ENCODE measurements at places on chromosomes 7 and 10.

DNA sequence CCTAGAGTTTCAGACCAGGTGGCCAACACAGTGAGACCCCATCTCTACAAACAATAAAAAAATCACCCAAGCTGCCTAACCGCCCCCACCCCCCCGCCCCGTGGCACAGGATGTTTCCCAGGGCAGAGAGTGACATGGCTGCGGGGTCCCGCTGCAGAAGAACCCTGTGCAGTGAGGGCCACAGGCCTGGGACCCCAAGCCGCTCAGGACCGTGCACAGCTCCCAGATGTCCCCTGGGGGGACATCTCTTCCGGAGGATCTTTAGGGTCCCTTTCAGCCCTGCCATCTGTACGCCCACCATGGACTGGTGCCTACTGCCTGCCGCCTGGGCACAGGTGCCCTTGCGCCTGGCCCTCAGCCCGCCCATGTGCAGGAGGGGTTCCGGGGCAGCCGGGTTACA lies 373.6 kb downstream of the DNAJB6 start:
- no peak for DNase-seq

DNA sequence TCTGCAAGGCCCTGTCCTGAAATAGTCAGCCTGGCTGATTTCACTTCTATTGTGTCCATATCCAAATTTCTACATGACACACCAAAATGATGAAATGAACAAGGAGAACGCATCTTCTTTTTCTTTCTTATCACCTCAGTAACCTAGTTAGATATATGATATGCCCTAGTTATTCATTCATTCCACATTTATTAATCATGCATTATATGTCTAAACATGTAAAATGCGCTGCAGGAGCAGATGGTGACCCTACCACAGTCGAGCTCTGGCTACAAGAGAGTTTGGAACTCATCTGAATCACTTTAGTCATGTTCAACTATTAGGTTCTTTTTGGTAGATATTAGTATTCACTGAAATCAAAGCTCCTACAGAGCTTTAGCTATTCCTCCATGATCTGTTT lies 31.8 kb upstream of the VPS41 start:
- no peak for DNase-seq

GRCh38 chr10:101405001-101405400 lies 51.0 kb downstream of the BTRC start:
- DNase-seq, result no peak

GRCh38 chr7:108012499-108013430 lies 9.8 kb upstream of the LAMB1 start:
- no peak for DNase-seq

- peak; percentile 98 for DNase-seq
These were observed 72.1 kb upstream of the TNRC18 start for GRCh38 chr7:5495581-5496375.

- DNase-seq, result peak; percentile 29
These were observed 34.9 kb downstream of the TASOR2 start for GRCh38 chr10:5719546-5719945.

DNA sequence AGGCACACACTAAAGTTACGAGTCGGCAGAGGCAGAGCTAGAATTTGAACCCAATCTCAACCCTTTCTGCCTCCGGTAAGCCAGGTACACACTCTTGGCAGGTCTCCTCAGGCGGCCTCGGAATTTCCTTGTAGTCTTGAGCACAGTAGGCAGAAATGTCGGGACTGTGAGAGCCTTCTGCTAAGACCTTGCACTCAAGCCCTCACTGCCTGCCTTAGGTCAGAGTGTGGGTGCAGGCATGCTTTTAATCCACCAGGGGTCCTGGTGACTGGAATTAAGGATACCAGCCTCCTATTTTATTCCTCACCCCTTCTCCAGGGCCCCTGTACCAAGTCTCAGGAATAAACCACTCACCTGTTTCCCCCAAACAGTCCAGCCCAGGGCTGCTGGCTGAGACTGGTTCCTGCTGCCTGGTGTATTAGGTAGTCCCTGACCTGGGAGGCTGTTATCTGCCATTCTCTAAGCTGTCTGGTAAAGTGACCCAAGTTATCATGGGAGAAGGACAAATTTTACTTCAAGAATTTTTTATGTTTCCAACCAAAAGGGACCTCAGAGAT lies 855 bp downstream of the ATP6V1F start:
- DNase-seq, result peak; percentile 87

DNA sequence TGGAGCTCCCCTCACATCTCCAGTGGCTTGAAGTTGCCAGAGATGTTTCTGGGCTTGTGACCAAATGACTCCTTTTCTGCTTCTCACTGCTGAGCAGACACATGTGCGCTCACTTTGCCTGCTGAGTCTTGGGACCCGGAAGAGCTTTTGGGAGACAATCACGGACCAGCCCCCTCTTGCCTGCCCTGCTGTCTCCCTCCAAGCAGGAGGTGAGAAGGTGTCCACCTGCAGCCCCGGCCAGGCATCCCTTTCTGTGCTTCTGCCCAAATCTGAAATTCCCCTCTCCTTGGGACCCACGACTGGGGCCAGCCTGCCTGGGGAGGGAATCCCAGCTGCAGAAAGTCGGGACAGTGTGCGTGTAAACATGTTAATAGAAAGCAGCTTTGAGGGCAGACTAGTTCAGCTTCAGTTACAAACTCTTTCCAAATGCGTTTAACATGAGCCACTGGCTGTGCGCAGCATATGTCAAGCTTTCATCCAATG lies 31.7 kb downstream of the HTRA1 start:
- DNase-seq, result no peak

GRCh38 chr10:75287697-75288096 lies 51.9 kb upstream of the COMTD1 start:
- no peak for DNase-seq

DNA sequence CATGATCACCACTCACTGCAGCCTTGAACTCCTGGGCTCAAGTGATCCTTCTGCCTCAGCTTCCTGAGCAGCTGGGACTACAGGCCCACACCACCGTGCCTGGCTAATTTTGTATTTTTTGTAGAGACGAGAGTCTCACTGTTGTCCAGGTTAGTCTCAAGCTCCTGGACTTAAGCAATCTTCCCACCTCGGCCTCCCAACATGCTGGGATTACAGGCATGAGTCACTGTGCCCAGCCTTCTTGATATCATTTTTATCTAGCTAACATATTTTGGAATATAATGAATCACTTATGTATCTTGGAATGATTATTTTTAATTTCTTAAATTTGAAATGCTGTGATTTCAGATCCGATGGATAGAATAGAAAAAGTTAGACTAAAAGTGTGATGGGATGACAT lies 18.4 kb downstream of the ARL4A start:
- no peak for DNase-seq

GRCh38 chr7:20236790-20237189 lies 19.6 kb upstream of the MACC1 start:
- DNase-seq, result no peak

- no peak for DNase-seq
These were observed 131.9 kb downstream of the GPR37 start for GRCh38 chr7:124633740-124634139.

- no peak for DNase-seq
These were observed 183.4 kb downstream of the PTPN20 start for GRCh38 chr10:47094636-47095035.

- DNase-seq, result peak; percentile 55
These were observed 29.8 kb upstream of the GNA12 start for GRCh38 chr7:2873686-2874551.

- no peak for DNase-seq
These were observed 70.6 kb downstream of the MLLT10 start for GRCh38 chr10:21604651-21605050.

DNA sequence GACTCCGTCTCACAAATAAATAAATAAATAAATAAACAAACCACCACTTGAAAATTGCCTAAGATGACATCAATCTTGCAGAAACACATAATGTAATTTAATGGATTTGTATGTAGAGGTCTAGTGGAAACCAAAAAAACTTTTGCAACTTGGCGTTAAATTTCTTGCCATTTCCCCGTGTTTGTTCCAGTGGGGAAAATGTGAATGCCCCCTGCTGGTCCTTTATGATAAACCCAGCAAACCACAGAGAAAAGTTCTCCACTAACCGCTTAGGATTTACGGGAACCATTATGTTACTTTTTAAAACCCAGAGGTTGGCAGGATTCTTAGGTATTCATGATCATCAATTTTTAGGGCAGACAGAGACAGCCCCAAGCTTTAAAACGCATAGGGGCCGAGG lies 32.5 kb downstream of the LAMB4 start:
- DNase-seq, result no peak

- DNase-seq, result no peak
These were observed 267.8 kb downstream of the WDR37 start for GRCh38 chr10:1323951-1324350.

DNA sequence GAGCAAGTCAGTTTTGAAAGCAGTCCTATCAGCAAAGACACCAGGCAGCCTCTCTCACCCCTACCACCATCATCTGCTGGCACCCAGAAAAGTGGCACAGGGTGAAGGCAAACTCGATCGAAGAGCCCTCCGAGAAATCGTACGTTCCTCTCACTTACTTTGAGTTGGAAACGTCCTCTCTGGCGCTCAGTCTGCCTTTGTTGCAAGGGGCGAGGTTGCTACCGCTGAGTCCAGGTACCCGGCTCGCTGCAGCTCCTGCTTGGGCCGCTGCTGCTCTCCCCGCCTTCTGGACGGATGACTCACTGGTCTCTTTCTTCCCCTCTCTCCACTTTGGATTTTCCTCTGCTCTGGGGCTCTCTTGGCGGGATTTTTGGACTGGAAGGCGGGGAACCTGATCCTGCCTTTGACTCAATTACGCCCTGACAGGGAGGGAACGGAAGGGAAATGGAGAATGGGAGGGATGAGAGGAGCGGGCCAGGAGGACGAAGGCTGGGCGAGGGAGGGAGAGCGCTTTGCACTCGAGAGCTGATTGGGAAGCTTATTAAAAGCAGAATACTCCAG lies at the start of gene PTN:
TSS of gene PTN (minus strand) at position 453 of the 561 bp plus-strand sequence. CDS start 88,760 bp downstream, outside the sequence.
- peak; percentile 47 for DNase-seq

DNA sequence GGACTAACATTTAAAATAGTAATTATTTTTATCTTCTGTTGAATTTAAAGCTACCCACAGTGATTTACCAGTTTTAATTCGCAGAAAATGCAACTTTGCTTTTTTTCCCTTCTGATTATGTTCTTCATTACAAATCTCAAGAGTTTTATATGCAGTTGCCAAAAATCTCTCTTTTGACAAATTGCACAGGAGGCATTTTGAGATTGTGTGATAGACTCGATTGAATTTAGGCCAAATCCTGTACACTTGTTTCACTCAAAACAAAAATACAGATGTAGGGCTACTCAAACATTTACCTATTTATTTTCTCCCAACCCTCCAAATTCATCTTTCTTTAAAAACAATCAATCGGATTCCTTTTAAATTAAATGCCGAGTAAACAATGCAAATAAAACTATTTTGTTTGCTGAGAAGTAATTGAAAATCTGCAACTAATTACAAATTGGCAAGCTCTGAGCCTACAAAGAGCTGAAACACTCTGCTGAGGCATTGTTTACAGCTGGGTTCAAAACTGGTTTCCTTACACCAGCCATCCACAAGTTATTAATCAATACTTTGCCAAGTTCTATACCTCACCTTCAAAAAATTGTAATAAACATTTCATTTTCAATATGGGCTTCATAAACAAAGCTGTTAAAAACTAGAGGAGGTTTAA lies 214.9 kb upstream of the TCF7L2 start:
- DNase-seq, result no peak

- DNase-seq, result no peak
These were observed 70.3 kb upstream of the PIP4K2A start for GRCh38 chr10:22784668-22785067.

GRCh38 chr7:41005374-41005901 lies 697.5 kb downstream of the INHBA start:
- peak; percentile 96 for DNase-seq

- DNase-seq, result no peak
These were observed 811.5 kb downstream of the LRMDA start for GRCh38 chr10:76242956-76243355.

DNA sequence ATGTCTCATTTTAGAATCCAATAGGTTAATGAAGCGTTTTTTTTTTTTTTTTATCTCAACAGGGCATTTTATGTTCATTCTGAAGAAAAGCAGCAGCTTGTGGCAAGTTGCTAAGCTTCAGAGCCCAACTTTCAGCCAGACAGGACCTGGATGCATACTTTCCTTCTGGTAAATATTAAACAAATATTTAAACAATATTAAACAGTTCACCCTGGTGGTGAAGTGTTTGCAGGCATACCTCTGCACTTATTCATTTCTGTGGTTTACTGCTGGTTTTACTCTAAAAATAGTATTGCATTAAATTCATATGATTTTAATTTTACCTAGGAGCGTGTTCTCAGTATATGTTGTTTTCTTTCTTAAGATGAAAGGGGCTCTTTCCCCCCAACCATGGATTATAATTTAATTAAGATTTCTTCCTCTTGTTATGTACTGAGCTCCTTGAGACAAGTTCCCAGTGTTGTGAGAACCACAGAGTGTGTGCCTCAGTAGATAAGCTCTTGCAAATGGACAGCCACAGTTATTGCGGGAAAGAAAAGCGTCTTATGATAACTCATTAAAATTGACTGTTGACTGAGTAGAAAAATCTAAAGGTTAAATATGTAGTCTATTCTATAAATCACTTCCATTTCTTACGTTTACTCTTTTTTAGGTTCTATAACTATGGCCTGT lies 155.8 kb downstream of the MALRD1 start:
- DNase-seq, result no peak

- peak; percentile 30 for DNase-seq
These were observed 1043.2 kb upstream of the C7orf33 start for GRCh38 chr7:147547252-147547897.

GRCh38 chr10:19730907-19731217 lies 85.4 kb upstream of the PLXDC2 start:
- DNase-seq, result peak; percentile 45

DNA sequence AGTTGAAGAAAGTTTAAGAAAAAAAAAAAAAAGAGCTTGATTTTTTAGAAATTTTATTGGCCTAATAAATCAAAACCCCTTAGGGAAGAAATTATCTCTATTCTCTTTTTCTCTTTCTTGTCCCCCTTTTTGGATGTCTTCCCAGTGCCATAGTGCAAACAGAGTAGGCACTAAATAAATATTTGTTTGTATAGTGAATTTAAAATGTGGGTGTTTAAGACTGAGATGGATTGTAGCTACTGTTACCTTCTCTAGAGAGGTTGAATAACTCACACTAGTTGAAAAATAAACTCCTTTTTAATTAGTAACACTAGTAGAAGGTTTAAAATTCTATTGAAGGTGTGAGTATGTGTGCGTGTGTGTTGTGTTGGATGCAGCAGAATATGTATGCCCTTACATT lies 783.8 kb downstream of the NXPH1 start:
- DNase-seq, result no peak

- DNase-seq, result peak; percentile 78
These were observed 1.1 kb downstream of the RADIL start for GRCh38 chr7:4882169-4883032.

- DNase-seq, result peak; percentile 65
These were observed 4.9 kb upstream of the PPIA start for GRCh38 chr7:44791278-44792219.

Measured in myocyte (in vitro differentiated cells).